SJCRH30 (cell line): ENCODE measurements at places on chromosomes 6 and 20. TPM values are rescaled to one million over a fixed set of nuclear protein-coding genes. Genes with fewer than 3 reads are reported as not detected.

The FOXP4 gene
- total RNA-seq = 9.2 and 10.3 TPM in 2 replicates

The FOXC1 gene
- 7.2 TPM in 2 replicates for total RNA-seq

The SMLR1 gene
- total RNA-seq = not detected in 2 replicates

The RHAG gene
- not detected in 2 replicates for total RNA-seq

The GGTLC1 gene
- total RNA-seq = not detected in 2 replicates

DNA sequence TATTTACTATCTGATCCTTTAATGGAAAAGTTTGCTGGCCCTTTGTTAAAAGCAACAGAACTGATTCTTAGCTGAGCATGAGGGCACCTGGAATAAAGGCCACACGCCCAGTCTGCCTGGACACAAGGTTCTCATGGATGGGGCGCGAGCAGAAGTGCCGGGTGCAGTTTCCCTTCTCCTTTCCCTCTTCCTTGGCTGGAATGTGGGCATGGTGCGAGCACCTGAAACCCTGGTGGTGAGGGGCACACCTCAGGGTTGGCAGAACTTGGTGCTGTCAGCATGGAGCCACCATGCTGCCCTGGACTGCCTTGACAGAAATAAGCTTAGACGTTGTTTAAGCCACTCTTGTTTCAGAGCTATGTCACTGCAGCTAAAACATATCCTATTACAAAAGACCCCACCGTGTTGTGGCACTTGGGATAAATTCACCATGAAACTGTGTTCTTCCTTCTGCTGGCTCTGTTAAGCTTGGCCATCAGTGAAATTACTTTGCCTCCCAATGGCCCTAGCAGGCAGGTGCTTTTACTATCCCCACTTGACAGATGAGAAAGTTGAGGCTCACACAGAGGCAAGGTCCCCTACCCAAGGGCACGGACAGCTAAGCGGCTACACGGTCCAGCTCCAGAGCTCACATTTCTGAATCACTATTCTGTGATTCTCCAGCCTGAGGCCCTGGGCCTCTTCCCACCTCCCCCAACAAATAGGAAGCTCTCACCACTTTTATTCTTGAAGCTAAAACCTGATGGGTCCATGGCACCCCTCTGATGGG lies 115.9 kb downstream of the PREX1 start:
- H3K36me3 ChIP-seq = peaks cover 5% of the 10 kb centered on the region; the same call in 1 of the 2 replicates
- H3K4me3 ChIP-seq = no peak overlapping the region
- H3K4me1 ChIP-seq = no peaks in the 10 kb centered on the region
- no peaks in the 10 kb centered on the region for H3K27me3 ChIP-seq

GRCh38 chr6:36566418-36566905 lies 19.2 kb upstream of the STK38 start:
- no peak for DNase-seq
- no peaks in the 10 kb centered on the region for H3K27me3 ChIP-seq
- H3K27ac ChIP-seq = no peak overlapping the region
- no peaks in the 10 kb centered on the region for H3K36me3 ChIP-seq

GRCh38 chr6:33995309-33996119 lies 150.4 kb downstream of the GRM4 start:
- H3K27me3 ChIP-seq = no peaks in the 10 kb centered on the region
- no peak for DNase-seq
- peaks cover 5% of the 10 kb centered on the region for H3K4me1 ChIP-seq
- H3K36me3 ChIP-seq = no peaks in the 10 kb centered on the region

- no peaks in the 10 kb centered on the region for H3K27me3 ChIP-seq
- H3K4me1 ChIP-seq = no peaks in the 10 kb centered on the region
- no peak overlapping the region for H3K4me3 ChIP-seq
- H3K27ac ChIP-seq = no peak overlapping the region
Observed at GRCh38 chr6:97813889-97814567, 531.0 kb upstream of the MMS22L start.

GRCh38 chr6:34249469-34250261 lies 859 bp upstream of the SMIM29 start:
- no peak overlapping the region for H3K27ac ChIP-seq
- H3K36me3 ChIP-seq = no peaks in the 10 kb centered on the region
- H3K4me1 ChIP-seq = peaks cover 5% of the 10 kb centered on the region; the same call in 1 of the 2 replicates
- DNase-seq = no peak
- H3K27me3 ChIP-seq = no peaks in the 10 kb centered on the region

DNA sequence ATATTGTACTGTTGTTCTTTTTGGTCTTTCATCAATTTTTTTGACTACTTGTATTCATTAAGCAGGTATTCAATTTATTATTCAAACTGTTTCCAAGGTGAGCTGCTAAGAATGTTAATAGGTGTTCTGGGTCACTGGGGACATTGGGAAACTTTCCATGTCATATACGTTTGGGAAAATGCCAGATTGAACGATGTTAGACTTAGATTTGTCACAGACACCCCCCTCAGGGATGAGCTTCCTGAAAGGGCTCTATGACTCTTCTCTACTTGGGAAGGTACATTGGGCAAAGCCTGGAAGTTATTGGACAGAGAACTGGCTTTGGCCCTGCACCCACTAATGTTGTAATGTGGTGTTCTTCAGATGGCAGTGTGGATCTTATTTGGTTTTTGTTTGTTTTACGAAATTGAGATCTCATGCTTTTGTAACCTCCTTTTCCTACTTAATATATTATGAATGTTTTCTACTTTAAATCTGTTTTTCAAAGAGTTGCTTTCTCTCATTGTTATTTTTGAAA lies 42.1 kb downstream of the PLCB4 start:
- no peaks in the 10 kb centered on the region for H3K36me3 ChIP-seq
- no peaks in the 10 kb centered on the region for H3K27me3 ChIP-seq
- DNase-seq = no peak
- no peak overlapping the region for H3K27ac ChIP-seq

DNA sequence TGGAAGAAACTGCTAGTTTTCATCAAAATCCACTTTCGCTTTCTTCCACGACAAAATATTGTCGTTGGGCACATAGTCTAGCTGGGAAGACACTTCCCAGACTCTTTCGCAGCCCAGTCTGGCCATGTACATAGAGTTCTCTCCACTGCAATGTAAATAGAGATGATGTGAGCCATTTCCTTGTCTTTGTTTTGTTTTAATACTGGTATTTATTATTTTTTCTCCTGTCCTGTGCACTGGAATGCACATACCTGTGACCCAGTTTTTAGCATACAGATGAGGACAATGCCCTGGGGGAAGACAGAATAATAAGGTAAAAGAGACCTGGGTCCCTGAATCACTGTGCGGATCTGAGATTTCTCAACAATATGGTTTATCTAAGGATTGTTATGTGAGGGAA lies 149.5 kb upstream of the BMP5 start:
- no peak for DNase-seq
- H3K27ac ChIP-seq = no peak overlapping the region

DNA sequence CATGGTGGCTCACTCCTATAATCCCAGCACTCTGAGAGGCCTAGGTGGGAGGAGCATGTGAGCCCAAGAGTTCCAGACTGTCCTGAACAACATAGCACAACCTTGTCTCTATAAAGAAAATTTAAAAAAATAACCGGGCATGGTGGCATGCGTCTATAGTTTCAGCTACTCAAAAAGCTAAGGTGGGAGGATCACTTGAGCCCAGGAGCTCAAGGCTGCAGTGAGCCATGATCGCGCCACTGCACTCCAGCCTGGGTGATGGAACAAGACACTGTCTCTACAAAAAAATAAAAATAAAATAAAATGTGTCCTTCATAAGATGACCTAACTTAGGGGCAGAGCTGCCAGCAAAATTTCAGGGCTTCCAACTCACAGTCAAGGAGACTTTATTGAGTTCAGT lies 12.6 kb downstream of the ID4 start:
- no peaks in the 10 kb centered on the region for H3K27me3 ChIP-seq
- H3K27ac ChIP-seq = no peak overlapping the region
- no peak overlapping the region for H3K4me3 ChIP-seq

- peaks cover 4% of the 10 kb centered on the region; the same call in 1 of the 2 replicates for H3K36me3 ChIP-seq
- no peak overlapping the region for H3K27ac ChIP-seq
- H3K27me3 ChIP-seq = no peaks in the 10 kb centered on the region
- H3K4me3 ChIP-seq = no peak overlapping the region
- no peaks in the 10 kb centered on the region for H3K4me1 ChIP-seq
- DNase-seq = no peak
Observed at GRCh38 chr6:37913210-37913609, 93.7 kb downstream of the ZFAND3 start.

- H3K4me3 ChIP-seq = no peak overlapping the region
- no peak for DNase-seq
- peaks cover 17% of the 10 kb centered on the region for H3K4me1 ChIP-seq
Observed at GRCh38 chr6:150715133-150715532, 115.4 kb downstream of the PLEKHG1 start.

GRCh38 chr6:159170333-159170672 lies 1.1 kb downstream of the FNDC1 start:
- peaks cover 13% of the 10 kb centered on the region; the same call in 1 of the 2 replicates for H3K27me3 ChIP-seq
- no peak for DNase-seq
- H3K27ac ChIP-seq = no peak overlapping the region
- H3K4me1 ChIP-seq = no peaks in the 10 kb centered on the region
- no peaks in the 10 kb centered on the region for H3K36me3 ChIP-seq
